ENCODE measurements at places on chromosomes 3 and 15.

- no peak for DNase-seq
Observed at GRCh38 chr15:99137877-99138276, 33.0 kb downstream of the SYNM start.

DNA sequence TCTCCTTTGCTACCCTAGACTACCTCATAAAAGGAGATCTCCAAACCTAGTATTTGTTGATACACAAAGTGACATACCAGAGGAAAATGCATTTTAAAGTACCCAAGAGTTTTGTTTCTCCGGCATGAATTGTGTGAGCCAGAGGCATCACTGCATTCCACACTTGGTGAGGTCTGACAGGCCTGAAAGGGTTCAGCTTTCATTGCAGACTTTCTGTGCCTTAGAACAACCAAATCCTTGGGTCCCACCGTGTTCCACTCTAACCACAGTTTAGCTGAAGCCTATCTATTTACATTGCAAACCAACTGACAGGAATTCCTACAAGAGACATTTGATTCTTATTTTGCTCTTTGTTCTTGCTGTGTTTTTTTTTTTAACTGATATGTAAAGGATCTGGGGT lies 21.0 kb upstream of the EID1 start:
- DNase-seq: peak; percentile 57

- no peak for DNase-seq
Observed at GRCh38 chr3:83738202-83738601, 1220.6 kb upstream of the CADM2 start.

DNA sequence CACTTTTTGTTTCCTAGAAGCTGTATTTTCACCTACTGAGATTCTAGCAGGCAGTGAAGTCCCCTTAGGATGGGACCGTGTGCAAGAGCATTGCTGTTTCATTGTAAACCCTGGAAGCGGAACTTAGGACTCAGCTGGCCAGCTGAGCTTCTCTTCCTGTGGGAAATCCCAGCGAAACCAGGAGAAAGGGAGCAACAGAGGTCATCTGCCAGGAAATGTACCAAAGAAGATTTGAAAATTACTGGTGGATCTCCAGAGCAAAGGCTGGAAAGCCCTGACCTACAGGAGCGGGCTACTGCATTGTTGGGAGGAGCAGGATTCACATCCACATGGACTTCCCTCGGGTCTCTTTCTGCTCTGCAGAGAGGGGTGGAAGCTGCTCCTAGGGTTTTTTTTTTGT lies 7.6 kb upstream of the ADPRH start:
- DNase-seq: no peak

GRCh38 chr15:88813960-88814359 lies 10.7 kb downstream of the ACAN start:
- DNase-seq: no peak

DNA sequence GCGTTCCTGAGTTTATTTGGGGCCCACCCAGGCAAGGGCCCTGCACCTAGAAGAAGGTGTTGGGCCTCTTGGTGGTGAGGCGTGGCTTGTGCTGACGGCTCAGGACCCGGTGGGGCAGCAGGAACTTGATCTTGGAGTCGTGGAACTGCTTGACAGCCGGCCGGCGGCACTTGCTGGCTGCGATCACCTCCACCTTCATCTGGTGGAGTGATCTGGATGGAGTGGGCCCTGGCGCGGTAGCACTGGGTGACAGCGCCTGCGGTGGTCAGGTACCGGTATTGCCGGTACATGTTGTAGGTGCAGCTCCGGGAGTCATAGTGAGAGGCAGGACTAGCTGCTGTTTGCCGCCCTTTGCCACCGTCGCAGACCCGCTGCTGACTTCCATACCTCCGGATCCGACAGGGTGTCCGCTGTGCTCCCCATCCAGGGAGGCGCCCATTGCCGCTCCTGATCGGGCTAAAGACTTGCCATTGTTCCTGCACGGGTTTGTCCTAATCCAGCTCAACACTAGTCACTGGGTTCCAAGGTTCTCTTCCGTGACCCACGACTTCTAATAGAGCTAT lies 136.8 kb downstream of the ANO10 start:
- DNase-seq: no peak

GRCh38 chr3:98971169-98971681 lies 69.7 kb upstream of the DCBLD2 start:
- DNase-seq: peak; percentile 98

DNA sequence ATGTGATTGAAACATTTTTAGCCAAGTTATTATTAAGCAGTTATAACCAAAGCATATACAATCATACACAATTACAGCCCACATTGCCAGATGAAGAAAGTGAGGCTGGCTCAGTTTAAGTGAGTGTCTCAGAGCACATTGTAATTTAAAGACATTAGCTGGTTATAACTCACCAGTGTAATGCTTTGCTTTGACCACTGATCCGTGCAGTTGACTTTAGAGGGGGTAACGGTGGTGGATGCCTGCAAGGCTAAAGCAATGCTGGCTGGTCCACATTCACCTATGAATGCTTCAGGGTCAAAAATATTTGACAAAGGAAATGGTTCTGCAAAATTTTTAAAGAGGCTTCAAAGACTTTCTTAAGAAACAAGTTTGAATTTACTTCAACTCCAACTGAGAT lies 1.2 kb downstream of the C3orf85 start:
- no peak for DNase-seq

GRCh38 chr3:192170031-192170430 lies 557.3 kb downstream of the FGF12 start:
- no peak for DNase-seq

- peak; percentile 28 for DNase-seq
Observed at GRCh38 chr3:154095832-154096421, 25.3 kb upstream of the ARHGEF26 start.

- DNase-seq: no peak
Observed at GRCh38 chr3:150825192-150825915, 62.4 kb upstream of the SIAH2 start.

Measured in fibroblast of skin of right biceps (primary cell).